Calu3 (cell line): ENCODE measurements at places on chromosomes 12 and 14. TPM values are rescaled to one million over a fixed set of nuclear protein-coding genes. Genes with fewer than 3 reads are reported as not detected.

DNA sequence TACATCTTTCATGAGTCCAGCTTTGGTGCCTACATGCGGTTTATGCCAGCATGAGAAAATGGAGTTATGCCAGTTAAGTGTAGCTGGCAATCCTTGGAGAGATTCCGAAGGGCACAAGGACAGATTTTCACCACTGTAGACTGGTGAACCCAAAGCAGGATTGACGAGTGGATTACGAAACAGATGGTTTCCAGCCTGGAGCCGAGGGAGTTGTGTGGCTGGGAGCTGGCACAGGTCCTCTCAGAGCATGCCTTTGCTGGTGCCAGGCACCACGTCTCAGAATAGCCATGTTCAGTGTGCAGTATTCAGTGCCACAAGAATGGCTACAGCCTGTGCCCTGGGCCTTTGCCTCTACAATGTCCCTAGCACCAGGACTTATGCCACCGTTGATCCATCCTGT lies 13.2 kb downstream of the KCNH3 start:
- peaks cover 11% of the 10 kb centered on the region for H3K36me3 ChIP-seq
- H3K27ac ChIP-seq, result no peak overlapping the region
- DNase-seq, result no peak
- no peaks in the 10 kb centered on the region for H3K4me1 ChIP-seq

- H3K4me1 ChIP-seq, result peaks cover 3% of the 10 kb centered on the region
- H3K27ac ChIP-seq, result no peak overlapping the region
- H3K36me3 ChIP-seq, result peaks cover under 1% of the 10 kb centered on the region
- DNase-seq, result no peak
- H3K4me3 ChIP-seq, result no peak overlapping the region
Measured at GRCh38 chr14:54864526-54864925, 38.1 kb downstream of the GCH1 start.

DNA sequence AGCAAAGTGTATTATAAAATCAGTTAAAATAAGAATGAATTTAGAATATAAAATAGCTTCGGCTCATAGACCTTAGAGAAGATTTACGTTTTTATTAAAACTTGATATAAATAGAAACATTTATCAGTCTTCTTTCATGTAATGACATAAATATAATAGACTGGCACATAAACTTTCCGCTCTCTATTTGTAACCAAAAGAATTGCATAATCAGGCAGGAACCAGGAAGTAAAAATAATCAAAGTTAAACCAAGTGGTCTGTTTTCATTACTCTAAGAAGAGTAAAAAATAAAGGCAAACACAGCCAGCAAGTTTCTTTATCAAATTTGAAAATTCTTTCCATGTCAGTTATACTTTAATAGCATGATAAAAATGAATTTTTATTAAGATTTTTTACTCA lies 46.3 kb upstream of the ATP2A2 start:
- DNase-seq, result no peak
- H3K27me3 ChIP-seq, result no peaks in the 10 kb centered on the region
- peaks cover 22% of the 10 kb centered on the region for H3K4me1 ChIP-seq
- H3K27ac ChIP-seq, result no peak overlapping the region

DNA sequence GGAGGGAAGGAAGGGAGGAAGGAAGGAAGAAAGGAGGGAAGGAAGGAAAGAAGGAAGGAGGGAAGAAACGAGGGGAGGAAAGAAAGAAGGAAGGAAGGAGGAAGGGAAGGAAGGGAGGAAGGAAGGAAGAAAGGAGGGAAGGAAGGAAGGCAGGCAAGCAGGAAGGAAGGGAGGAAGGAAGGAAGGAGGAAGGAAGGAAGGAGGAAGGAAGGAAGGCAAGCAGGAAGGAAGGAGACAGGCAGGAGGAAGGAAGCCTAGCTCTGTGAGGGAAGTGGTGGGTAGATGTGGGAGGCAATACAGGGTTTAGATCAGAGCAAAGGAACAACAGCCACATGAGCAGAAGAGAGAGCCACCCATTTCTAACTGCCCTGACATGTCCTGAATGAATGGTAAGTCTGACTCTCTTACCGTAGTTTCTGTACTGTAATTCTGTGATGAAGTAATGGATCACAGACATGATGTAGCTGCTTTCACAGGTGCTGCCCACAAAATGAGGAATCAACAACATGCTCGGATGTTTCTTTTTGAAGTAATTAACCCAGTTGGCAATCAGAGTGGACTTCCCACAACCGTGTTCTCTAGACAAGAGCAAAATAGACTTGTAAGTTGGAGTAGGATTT lies 24.4 kb upstream of the HSP90B1 start:
- H3K27ac ChIP-seq, result no peak overlapping the region
- H3K36me3 ChIP-seq, result no peaks in the 10 kb centered on the region
- peaks cover 18% of the 10 kb centered on the region for H3K4me1 ChIP-seq
- no peak overlapping the region for H3K4me3 ChIP-seq
- no peak for DNase-seq

GRCh38 chr12:76618031-76618430 lies 58.5 kb upstream of the OSBPL8 start:
- no peak overlapping the region for H3K27ac ChIP-seq
- no peaks in the 10 kb centered on the region for H3K27me3 ChIP-seq
- no peaks in the 10 kb centered on the region for H3K36me3 ChIP-seq
- no peak overlapping the region for H3K4me3 ChIP-seq
- H3K4me1 ChIP-seq, result peaks cover 7% of the 10 kb centered on the region

DNA sequence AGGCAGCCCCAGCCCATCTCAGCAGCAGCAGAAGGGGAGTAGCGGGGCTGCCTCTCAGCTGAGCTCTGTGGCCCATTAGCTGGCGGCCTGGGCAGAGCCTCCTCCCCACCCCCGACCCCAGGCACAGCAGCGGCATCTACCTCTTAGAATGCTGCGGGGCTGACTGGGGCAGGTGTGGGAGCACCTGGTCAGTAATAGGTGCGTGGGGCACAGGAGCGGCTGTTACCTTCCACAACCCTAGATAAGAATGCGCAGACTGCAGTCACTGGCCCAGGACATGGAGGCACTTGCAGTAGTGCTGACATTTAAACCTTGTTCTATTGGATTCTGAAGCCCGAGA lies 35.6 kb downstream of the SYNE3 start:
- no peak for DNase-seq
- H3K4me1 ChIP-seq, result peaks cover 45% of the 10 kb centered on the region
- H3K27me3 ChIP-seq, result no peaks in the 10 kb centered on the region
- H3K4me3 ChIP-seq, result no peak overlapping the region

GRCh38 chr14:74946659-74947281 lies 8.6 kb downstream of the PGF start:
- H3K4me3 ChIP-seq, result no peak overlapping the region
- H3K27ac ChIP-seq, result no peak overlapping the region
- no peak for DNase-seq
- H3K27me3 ChIP-seq, result no peaks in the 10 kb centered on the region
- peaks cover 12% of the 10 kb centered on the region for H3K4me1 ChIP-seq

DNA sequence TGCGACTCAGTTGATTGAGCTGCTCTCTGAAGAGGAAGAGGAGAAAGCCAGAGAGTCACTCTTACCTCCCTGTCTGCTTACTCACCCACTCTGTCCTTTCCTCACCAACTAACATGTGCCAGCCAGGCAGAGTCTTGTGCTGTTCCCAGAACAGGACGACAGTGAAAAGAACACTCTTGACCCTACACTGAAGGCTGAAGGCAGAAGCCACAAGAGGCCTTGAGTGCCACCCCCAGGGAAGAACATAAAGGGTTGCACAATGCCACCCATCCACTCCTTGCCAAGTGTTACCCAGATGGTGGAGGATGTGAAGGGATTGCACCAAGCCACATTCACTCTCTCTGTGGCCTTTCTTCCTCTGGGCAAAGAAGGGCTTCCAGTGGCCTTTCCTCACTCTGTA lies 12.8 kb downstream of the ABHD4 start:
- no peak overlapping the region for H3K27ac ChIP-seq
- no peak for DNase-seq
- H3K27me3 ChIP-seq, result no peaks in the 10 kb centered on the region
- H3K4me1 ChIP-seq, result peaks cover 12% of the 10 kb centered on the region
- H3K36me3 ChIP-seq, result peaks cover 15% of the 10 kb centered on the region
- no peak overlapping the region for H3K4me3 ChIP-seq

- DNase-seq, result no peak
- no peak overlapping the region for H3K27ac ChIP-seq
- peaks cover 27% of the 10 kb centered on the region for H3K27me3 ChIP-seq
- H3K36me3 ChIP-seq, result no peaks in the 10 kb centered on the region
Measured at GRCh38 chr12:1611803-1612572, 17.0 kb upstream of the WNT5B start.

- no peak for DNase-seq
- H3K4me3 ChIP-seq, result no peak overlapping the region
Measured at GRCh38 chr14:63833728-63834127, 19.1 kb upstream of the SYNE2 start.

GRCh38 chr14:59161561-59162175 lies 26.8 kb upstream of the DAAM1 start:
- no peak overlapping the region for H3K4me3 ChIP-seq
- H3K27me3 ChIP-seq, result no peaks in the 10 kb centered on the region
- H3K27ac ChIP-seq, result peak overlapping the region; percentile 77
- no peaks in the 10 kb centered on the region for H3K36me3 ChIP-seq
- peak; percentile 36 for DNase-seq
- H3K4me1 ChIP-seq, result peaks cover 9% of the 10 kb centered on the region

- H3K27me3 ChIP-seq, result no peaks in the 10 kb centered on the region
- H3K27ac ChIP-seq, result no peak overlapping the region
- H3K4me1 ChIP-seq, result no peaks in the 10 kb centered on the region
Measured at GRCh38 chr14:105337966-105338741, 23.6 kb downstream of the PACS2 start.

- H3K36me3 ChIP-seq, result peaks cover 29% of the 10 kb centered on the region
- H3K4me3 ChIP-seq, result no peak overlapping the region
- no peak for DNase-seq
- H3K27me3 ChIP-seq, result no peaks in the 10 kb centered on the region
Measured at GRCh38 chr14:69376439-69376838, 21.7 kb downstream of the ERH start.

DNA sequence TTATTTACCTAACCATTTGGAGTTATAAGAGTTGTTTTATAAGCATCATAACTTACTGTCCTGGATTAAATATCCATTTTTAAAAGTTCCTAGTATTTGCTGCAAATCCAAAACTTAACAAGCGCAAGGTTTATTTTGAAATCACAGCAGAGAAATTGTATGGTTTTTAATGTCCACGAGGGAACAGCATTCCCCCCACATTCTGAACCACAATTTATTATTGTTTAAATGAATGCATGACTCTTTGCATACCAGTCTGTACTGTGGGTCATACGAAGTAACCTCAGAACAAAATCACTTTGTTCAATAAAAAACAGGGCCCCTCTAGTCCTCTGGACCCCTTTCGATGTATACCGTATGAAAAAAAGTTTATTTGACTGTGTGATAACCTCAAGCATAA lies 75.9 kb downstream of the DACT1 start:
- peaks cover 40% of the 10 kb centered on the region for H3K27me3 ChIP-seq
- H3K27ac ChIP-seq, result no peak overlapping the region
- H3K36me3 ChIP-seq, result no peaks in the 10 kb centered on the region

- DNase-seq, result peak; percentile 78
- peaks cover 55% of the 10 kb centered on the region for H3K36me3 ChIP-seq
- H3K4me1 ChIP-seq, result no peaks in the 10 kb centered on the region
- peak within 1 kb of the TSS; percentile 70 for H3K4me3 ChIP-seq
- H3K27ac ChIP-seq, result peak within 1 kb of the TSS; percentile 1
Measured at GRCh38 chr12:122203301-122204166, at the start of gene B3GNT4. B3GNT4 (plus strand) TSS chr12:122203709; CDS start chr12:122204619, 910 bp downstream.

DNA sequence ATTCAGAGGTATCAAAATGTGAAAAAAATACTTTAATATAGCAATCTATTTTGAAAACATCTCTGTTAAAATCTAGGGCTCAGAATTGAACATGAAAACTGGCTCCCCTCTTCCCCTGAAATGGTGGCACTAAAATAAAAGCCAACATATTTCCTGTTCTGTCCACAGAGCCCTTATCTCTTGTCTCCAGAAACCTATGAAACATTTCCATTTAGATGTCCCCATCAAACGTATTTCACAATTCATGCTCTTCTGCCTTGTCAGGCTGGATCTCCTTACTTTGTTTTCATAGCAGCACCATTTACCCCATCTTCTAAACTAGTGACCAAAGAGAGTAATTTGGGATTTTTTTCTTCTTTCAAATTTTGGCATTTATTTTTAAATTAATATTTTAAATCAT lies 42.4 kb downstream of the PDE3A start:
- H3K4me1 ChIP-seq, result peaks cover 2% of the 10 kb centered on the region
- no peak overlapping the region for H3K4me3 ChIP-seq
- H3K27ac ChIP-seq, result no peak overlapping the region
- no peaks in the 10 kb centered on the region for H3K27me3 ChIP-seq
- DNase-seq, result no peak
- H3K36me3 ChIP-seq, result no peaks in the 10 kb centered on the region

- no peaks in the 10 kb centered on the region for H3K4me1 ChIP-seq
- H3K27me3 ChIP-seq, result peaks cover 3% of the 10 kb centered on the region
- H3K4me3 ChIP-seq, result no peak overlapping the region
- no peak overlapping the region for H3K27ac ChIP-seq
- no peaks in the 10 kb centered on the region for H3K36me3 ChIP-seq
Measured at GRCh38 chr12:71504476-71504875, 64.9 kb downstream of the LGR5 start.

DNA sequence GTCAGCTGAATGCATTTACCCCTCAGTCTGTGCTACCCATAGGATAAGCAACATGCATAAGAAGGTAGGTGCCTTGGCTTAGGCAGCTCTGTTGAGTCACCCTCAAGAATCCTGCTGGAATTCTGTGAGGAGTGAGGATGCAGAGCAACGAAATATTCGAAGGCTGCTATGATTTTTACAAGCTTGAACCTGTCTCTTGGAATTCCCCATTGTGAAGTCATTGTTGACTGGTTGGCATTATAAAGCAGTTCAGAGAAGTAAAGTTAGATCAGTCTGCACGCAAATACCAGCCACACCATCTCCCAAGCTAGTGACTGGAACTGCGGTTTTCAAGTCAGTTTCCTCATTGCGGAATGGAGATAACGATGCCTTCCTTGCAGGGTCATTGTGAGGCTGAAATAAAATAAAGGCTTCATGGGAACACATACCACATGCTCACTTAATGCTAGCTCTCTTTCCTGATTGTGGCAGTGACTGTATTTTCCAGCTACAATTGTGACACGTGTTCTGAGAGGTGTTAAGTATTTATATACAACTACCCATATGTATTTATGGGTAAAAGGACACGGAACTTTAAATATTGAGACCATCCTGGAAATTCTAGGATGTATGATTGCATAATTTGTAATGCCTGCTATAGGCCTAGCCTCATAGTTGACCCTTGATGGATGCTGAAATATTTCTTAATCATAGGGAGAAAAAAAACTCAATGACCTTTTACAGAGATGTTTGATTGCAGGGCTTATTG lies 96.7 kb downstream of the ETV6 start:
- peaks cover 16% of the 10 kb centered on the region for H3K36me3 ChIP-seq
- no peak overlapping the region for H3K4me3 ChIP-seq
- H3K27me3 ChIP-seq, result no peaks in the 10 kb centered on the region
- H3K4me1 ChIP-seq, result peaks cover 77% of the 10 kb centered on the region
- peak; percentile 76 for DNase-seq
- H3K27ac ChIP-seq, result peak overlapping the region; percentile 91

STAC3 gene
- 5.0 and 7.0 TPM in 2 replicates for total RNA-seq

ACOT6 gene
- not detected in 2 replicates for total RNA-seq

PAPLN gene
- total RNA-seq, result 0.17 and 0.59 TPM in 2 replicates

TSPAN9 gene
- total RNA-seq, result 6.0 and 8.5 TPM in 2 replicates

OR10AD1 gene
- total RNA-seq, result not detected in 2 replicates

SLC39A5 gene
- 0.98 TPM in 1 of 2 replicates, not detected in the other for total RNA-seq

TSHR gene
- not detected in 2 replicates for total RNA-seq

ACSS3 gene
- total RNA-seq, result 0.21 and 0.47 TPM in 2 replicates

DIO2 gene
- 0.05 and 0.38 TPM in 2 replicates for total RNA-seq
